ENCODE measurements at places on chromosomes 7 and 10.

DNA sequence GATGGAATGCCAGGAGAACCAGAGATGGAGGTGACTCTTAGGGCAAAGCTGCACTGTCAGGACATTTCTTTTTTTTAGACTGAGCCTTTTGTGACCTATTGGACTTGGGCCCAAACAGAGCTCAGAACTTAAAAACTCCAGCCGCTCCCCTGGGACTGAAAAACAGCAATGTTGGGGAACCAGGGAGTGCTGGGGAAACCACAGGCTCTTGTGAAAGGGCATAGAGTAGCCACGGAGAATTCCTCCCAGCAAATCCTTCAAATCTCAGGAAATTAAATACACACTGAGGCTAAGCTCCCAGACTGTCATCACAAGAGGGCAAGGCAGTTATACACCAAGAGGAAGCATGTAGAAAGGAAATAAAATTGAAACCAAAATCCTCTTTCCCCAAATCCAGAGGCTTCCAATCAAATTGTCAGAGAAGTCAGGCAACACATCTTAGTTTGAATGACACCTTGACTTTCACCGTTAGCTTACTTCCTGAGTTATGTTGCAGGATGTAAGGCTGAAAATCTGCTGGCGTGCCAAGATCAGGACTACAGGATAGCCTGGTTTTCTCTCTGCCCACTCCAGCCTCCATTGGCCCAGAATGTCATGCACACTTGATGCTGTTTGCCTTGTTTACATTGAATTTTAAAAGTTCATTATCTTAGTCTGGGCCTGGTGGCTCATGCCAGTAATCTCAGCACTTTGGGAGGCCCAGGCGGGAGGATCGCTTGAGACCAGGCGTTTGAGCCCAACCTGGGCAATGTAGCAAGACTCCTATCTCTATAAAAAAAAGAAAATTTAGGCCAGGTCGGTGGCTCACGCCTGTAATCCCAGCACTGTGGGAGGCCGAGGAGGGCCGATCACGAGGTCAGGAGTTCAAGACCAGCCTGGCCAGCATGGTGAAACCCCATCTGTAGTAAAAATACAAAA lies 2.6 kb upstream of the RFC2 start:
- no peak for DNase-seq

- peak; percentile 3 for DNase-seq
These were observed 99.6 kb downstream of the SVIL start for GRCh38 chr10:29535012-29535777.

DNA sequence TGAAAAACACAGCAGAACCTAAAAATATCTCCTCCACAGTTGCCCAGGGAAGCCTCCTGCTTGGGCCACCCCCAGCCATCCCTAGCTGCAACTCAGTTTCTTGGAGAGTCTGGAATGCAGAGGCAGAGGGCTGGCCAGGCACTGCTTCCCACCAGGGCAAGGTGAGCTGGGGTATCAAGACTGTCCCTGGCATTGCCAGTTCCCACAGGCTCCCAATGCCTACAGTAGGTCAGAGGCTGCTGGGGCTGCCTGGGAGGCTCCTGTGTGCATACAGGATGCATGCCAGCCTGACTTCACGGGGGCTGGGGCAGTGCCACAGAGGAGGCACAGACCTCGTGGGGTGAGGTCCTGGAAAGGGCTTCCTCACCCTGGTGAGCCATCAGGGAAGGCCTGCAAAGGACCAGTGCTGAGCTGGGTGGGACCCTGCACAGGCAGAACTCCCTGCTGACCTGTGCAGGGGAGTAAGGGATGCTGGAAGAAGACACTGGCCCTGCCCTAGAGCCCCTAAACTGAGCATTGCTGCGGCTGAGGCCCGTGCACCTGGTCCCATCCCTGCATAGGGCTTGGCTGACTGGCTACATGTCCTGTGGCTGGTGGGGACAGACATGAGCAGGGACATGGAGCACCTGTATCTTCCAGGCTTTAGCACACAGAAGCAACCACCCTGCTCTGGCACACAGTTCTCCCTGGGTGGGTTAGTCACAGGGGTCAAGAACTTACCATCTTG lies 121.9 kb upstream of the RET start:
- no peak for DNase-seq

- no peak for DNase-seq
These were observed 141.7 kb upstream of the TMEM72 start for GRCh38 chr10:44769450-44769849.

GRCh38 chr10:130111852-130112180 lies 1.2 kb upstream of the C10orf143 start:
- no peak for DNase-seq

GRCh38 chr7:7183061-7183837 lies 905 bp downstream of the C1GALT1 start:
- peak; percentile 62 for DNase-seq

- no peak for DNase-seq
These were observed 13.5 kb downstream of the CCL26 start for GRCh38 chr7:75758491-75758890.

DNA sequence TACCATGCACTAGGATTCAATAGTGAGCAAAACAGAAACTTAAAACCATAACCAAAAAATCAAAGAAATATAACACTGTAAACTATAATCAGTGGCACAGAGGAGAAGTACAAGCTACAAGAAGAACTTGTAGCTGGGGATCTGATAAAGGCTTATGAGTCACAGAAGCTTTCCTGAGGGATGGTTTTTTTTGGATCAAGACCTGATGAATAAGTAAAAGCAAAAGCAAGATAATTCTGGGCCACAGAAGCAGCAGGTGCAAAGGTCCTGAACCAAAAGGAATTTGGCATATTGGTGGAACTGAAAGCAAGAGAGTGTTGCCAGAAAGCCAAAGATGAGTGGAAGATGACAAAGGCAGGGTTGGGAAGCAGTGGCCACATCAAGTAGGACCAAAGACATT lies 37.4 kb upstream of the BET1 start:
- DNase-seq, result no peak

DNA sequence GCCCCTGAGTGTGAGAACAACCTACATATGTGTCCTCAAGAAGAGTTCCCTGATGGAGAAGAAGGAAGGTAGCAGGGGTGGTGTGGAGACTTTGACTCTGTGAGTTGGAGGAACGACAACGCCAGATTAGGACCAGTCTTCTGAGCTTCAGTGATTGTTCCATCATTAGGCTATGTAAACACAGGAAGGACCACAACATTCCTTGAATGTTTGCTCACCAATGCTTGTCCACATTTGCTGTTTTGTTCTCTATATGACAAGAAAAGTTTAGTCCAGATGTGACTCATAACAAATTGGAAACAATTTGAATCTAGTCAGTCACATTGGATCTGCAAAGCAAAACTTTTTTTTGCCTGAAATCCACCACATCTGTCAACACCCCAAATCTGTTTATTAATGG lies 62.7 kb downstream of the ENTPD1 start:
- no peak for DNase-seq

DNA sequence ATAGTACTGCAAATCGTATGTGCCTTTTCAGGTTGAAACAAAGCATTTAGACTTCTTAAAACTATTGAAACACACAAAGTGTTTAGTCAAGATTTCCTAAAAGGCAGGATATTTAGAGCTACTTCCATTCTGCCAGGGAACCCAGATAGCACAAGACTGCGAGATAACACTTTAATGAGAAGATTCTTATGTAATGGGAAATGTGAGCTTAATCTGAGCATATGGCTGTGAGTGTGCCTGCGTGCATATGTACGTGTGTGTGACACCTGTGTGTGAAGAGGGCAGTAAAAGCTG lies 14.3 kb upstream of the JCAD start:
- DNase-seq, result no peak

DNA sequence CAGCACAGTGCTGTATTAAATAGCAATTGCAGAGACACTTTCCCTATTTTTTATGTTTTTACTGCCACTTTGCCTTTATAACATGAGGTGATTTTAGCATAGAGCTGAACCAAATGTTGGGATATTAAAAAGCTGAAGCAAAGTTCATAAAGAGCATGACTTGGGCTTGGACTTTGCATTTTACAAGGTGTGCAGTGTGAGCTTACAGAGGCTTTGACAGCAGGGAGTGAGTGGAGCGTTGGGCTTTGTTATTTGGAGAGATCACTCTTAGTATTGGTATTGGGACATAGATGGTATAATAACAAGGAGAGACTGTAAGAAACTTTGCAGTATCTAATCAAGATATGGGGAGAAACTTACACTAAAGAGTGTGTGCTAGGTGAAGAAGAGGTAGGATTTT lies 449.1 kb downstream of the AUTS2 start:
- DNase-seq, result no peak

GRCh38 chr7:96088579-96088978 lies 233.3 kb downstream of the SLC25A13 start:
- DNase-seq, result peak; percentile 74

- no peak for DNase-seq
These were observed 485.1 kb upstream of the KLF6 start for GRCh38 chr10:4270116-4270515.

DNA sequence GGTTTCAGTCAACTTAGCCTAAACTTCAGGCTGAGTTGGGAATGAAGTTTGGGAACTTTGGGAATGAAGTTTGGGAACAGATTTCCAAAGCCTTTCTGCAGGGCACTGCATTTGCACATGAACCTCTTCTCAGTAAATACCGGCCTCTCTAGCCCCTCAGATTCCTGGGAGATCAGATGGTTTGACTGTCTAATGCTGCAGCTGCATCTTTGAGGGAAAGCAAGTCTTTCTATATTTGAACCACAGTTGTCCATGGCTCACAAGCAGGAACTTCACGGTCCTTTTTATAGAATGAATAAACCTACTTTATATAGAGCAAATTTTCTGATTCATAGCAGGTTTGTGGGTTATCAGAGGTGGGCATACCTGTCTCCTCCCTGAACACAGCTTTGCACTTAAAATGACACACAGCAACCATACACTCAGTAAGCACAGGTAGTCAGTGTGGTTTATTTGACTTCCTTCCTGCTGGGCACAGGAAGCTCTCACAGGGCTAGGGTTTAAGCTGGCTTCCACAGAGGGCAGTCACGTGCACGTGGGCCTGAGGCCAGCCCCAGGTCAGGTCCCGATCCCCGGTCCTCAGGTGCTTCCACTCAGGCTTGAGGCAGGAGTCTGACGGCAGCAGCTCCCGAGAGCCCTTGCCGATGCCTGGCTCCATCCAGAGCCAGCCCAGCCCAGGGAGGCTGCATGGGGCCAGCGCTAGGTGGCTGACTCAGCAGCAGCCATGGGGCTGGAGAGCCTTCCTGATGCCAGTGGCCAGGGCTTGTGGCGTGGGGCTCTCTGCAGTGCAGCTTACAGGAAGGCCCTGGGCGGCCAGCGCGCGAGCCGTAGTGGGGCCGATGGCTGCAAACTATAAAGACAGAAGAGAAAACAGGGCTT lies 12.8 kb upstream of the MMP21 start:
- DNase-seq, result no peak

GRCh38 chr7:91326516-91327199 lies 62.4 kb downstream of the FZD1 start:
- no peak for DNase-seq

DNA sequence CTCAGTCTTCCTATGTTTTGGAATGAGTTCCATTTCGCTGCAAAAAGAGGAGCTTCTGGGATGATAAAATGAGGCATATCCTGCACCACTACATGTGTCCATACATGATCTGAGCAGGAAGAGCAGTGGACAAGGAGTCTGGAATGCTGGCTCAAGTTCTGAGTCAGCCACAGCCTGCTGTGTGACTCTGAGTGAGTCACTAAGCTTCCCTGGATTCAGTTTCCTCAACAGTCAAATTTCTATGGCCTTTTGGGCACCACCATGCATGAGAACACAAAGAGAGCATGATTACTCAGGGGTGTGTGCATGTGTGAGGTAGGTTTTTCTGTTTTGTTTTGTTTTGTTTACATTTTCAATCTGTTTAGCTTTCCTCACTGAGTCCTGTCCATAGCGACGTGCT lies 254.6 kb downstream of the ANKRD30A start:
- DNase-seq, result no peak

DNA sequence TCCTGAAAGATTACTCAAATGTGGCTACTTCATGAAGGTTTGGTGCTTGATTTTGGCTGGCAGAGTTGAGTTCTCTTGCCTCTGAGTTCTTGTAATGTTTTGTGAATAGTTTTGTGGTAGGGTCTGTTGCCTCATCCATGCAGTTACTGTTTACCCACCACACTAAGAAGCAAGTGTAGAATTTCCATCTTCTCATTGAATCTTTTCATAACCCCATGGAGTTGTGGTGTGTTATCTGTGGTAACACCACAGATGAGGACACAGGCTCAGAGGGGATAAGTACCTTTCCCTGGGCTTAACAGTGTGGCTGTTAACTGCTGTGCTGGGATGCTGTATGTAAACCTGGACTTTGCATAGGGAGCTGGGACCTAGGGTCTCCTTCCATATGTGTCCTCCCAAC lies 186.3 kb downstream of the CAMK1D start:
- DNase-seq, result no peak

DNA sequence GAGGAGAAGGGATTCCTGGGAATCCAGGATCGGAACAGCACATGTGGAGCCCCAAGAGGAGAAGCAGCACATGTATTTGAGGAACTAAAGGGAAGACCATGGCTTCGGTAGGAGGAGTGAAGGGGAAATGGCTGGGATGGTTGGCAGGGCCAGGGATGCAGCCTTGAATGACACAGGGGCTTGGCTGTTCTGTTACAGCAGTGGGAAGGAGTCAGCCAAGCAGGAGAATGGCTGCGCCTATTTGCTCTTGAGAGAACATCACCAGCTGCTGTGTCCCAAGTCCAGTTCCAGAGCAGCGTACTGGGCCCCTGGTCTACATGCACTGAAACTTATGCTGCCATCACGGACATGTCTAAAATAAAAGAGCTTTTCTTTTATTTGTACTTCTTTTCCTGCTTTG lies 130.0 kb downstream of the PLPP4 start:
- DNase-seq, result no peak

- DNase-seq, result no peak
These were observed 205.9 kb downstream of the SEC23IP start for GRCh38 chr10:120098232-120098930.

- no peak for DNase-seq
These were observed 20.6 kb upstream of the HSPB1 start for GRCh38 chr7:76281706-76282343.

DNA sequence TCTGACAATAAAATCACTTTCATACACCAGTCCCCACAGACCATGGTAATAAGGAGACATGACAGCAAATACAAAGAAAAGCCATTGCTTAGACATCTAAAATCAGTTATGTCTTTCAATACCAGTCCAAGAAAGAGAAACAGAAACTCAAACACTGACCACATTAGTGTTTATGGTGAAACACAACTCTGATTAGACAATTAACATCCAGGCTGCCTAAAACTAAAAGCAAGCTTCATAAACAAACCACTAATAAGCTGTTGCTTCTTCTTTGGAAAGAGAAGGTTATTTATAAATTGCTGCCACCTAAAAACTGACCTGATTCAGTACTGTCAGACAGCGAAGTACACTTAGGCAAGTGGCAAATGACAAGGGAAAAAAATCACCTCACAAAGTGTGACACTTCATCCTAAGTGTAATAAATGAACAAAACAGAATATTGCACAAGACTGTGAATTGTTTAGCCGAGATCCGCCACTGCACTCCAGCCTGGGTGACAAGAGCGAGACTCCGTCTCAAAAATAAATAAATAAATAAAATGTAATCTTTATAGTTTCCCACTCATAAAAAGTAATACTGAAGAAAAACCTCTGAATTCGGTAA lies 277.4 kb downstream of the PARD3 start:
- no peak for DNase-seq

GRCh38 chr7:68394131-68394530 lies 1204.1 kb upstream of the AUTS2 start:
- no peak for DNase-seq
